Stimulated activated naive CD8-positive, alpha-beta T cell treated with anti-CD3 and anti-CD28 coated beads, Interleukin-15, amount 100 ng/mL, for 72 hours (primary cell): ENCODE measurements at places on chromosomes 2 and 18.

DNA sequence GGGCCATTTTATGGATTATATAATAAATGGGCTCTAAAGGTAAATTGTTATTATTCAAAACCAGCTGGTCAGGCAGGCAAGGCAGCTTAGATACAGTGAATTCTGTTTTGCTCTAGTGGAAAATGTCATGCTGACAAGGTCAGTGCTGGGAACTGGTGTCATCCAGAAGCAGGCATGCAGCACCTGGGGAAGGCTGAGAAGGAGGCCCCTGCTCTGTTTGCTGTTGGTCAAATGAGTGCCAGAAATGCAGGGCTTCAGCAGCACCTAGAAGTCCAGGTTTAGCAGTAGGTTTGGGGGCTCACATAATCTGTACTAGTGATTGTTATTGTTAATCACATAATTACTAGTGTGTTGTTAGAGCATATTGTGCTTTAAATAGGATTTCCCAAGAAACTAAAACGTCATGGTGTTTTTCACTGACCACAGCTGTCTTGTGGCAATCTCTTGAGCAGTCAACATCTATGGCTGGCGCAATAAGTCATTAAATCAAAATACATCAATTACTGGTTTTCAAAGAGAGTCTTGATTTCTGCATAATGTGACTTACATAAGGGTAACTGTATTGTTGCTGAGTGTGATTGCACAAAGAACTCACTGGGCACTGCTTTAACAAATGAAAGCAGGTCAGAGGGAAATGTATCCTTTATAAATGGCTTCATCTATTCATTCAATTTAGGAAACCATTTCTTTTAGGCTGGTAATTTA lies 99.1 kb downstream of the MYO3B start:
- no peak for DNase-seq

GRCh38 chr2:85159589-85159988 lies 26.4 kb downstream of the TCF7L1 start:
- DNase-seq, result no peak

GRCh38 chr18:71437511-71437910 lies 1106.6 kb downstream of the CBLN2 start:
- DNase-seq, result no peak

GRCh38 chr2:113791697-113792590 lies 35.5 kb upstream of the SLC35F5 start:
- peak; percentile 32 for DNase-seq

- DNase-seq, result no peak
Observed at GRCh38 chr2:47334356-47335136, 68.4 kb upstream of the MSH2 start.

DNA sequence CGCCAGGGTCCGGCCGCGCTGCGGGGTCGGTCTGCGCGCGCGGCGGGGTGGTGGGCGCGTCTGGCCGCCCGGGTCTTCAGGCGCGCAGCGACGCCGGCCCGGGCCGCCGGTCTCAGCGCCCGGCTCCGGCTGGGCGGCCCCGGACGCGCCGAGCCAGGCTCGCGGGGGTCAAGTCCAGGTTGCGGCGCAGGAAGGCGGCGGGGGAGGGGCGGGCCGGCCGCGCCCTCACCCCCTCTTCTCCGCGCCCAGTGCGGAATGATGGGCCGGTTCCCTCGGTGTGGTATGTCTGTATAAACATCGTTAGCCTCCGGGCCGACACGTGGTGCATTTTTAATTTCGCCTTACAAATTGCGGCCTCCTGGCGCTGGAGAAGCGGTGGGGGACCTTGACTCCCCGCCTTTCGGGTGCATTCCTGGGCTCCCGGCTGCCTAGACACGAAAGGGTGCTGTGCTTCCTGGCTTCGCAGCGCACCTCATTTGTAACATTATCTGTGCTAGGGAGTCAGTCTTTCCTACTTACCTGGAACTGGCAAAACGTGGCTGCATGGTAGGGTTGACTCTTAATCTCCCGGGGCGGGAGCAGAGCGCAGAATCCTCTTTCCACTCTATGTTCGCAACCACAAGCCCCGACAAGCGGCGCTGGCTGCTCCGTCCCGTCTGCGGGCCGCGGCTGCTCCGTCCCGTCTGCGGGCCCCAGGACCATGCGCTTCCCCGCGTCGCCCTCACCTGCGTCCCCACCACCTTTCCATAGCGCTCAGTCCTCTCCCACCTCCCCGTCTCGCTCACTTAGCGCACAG lies 69.0 kb downstream of the CTAGE1 start:
- no peak for DNase-seq

DNA sequence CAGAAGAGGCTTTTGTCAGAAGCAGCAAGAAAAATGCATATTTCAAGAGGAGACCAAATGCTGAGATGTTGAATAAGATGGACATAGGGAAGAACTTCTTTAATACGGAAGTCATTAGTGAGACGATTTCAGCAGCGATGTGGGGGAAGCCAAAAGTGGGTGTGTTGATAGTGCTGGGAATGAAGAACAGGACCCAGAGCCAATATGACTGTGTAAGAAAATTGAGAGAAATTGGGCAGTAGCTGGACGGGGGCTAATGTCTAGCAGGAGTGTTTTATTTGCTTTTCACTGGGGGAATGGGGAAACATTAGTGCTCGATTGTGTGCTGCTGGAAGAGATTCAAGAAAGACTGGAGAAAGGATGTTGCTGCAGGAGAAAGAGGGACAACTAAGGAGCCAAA lies 788.7 kb upstream of the KLHL29 start:
- DNase-seq, result no peak

DNA sequence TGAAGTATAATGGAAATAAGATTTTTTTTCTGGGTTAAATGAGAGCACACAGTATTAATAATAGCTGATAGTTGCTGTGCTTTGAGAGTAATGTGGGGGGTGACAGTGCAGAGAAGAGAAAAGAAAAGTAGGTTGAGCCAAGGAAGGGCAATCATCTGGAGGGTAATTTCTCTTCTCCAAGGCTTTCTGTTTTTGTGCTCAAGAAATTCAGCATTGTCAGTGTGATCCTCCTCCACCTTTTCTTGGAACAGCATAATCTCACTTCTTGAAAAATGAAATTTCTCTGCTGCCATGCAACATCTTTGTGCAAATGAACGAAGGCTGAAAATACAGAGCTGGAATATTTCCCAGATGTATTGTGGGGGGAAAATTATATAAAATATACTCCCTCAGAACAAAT lies 673.1 kb downstream of the LRRTM4 start:
- no peak for DNase-seq

- DNase-seq, result peak; percentile 74
Observed at GRCh38 chr18:76822506-76823160, at the start of gene ZNF236. ZNF236 (plus strand) TSS chr18:76822557; CDS start chr18:76822608, 51 bp downstream.

- DNase-seq, result no peak
Observed at GRCh38 chr18:29439398-29439797, 1262.5 kb upstream of the CDH2 start.

DNA sequence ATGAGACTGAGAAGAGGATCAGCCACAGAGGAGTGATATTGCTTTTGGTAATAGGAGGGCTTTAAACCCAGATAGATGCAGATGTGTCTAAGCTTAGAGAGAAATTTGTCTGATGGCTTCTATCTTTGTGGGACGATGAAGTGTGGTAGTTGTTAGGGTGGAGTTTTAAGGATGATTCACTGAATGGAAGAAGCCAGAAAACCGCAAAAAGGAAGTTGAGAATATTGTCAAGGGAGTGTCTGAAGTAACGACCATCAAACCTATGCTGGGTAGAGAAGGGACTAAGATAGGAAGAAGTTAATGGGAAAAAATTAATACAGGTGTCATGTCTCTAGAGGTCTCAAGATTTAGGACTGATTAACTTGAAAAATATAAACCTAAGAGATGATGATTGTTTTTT lies 195.6 kb upstream of the MC4R start:
- no peak for DNase-seq

DNA sequence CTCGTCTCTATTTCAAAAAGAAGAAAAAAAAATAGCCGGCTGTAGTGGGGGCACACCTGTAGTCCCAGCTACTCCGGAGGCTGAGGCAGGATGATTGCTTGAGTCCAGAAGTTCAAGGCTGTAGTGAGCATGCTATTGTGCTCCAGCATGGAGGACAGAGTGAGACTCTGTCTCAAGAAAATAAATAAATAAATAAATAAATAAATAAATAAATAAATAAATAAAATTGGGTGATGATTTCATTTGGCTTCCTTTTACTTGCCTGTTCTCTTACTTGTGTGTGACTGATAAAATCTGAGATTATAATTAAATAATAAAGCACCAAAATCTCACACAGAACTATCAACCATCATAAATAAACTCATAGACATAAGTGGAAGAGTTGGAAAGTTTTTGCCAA lies 657.8 kb downstream of the NRXN1 start:
- DNase-seq, result no peak

DNA sequence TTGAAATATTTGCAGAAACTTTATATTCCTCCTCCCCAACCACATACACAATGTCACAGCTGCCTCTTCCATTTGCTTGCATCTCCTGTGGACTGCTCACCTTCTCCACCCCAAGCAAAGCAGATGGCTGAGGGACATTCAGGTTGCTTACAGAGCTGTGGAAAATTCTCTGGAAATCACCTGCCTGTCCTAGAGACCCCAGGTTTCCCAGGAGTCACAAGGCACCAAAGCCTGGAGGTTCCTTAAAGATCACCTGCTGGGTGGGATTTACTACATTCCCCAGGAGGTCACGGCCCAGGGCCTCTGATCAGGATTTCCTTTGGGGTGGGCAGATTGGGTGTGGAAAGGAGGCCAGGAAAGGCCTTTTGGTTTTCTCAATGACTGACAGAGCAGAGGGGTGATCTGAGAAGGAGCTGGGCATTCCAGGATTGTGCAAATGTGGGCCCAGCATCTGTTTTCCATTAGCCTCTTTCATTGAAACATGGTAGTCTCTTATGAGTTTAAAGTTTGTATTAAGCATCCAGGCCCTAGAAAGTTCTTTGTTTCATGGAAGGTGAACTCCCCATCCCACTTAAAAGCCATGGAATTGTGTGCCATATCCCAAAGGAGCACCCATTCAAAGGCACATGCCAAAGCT lies 410.7 kb upstream of the TNP1 start:
- no peak for DNase-seq

- DNase-seq, result no peak
Observed at GRCh38 chr18:42798606-42799170, 316.8 kb downstream of the RIT2 start.

DNA sequence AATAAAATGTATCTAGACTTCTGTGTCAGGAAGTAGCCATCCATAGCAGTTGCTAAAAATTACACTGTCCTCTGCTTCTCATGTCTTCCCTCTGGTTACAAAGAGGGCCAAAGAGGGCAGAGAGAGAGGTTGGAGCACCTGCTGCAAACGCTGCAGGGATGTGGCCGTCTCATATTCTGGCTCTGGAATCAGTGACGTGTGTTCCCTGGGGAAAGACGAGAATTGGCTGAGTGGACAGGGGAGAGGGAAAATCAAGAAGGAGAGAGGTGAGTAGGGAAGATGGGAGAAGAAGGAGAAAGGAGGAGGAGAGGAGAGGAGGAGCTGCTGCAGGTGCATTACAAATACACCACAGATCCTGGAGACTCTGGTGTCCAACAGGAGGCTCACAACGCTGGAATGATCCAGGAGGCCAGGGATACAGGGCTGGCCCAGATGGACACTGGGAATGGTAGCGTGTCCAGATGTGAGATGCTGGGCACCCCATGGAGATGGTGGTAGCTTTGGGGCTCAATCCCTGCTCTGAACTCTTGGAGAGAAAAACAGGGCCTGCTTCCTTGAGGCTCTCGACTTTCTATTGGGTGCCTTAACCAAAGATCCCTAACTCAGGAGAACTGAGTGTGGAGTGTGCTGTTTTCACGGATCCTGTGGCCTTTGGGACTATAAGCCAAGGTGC lies 118.4 kb upstream of the PXDN start:
- DNase-seq, result no peak

DNA sequence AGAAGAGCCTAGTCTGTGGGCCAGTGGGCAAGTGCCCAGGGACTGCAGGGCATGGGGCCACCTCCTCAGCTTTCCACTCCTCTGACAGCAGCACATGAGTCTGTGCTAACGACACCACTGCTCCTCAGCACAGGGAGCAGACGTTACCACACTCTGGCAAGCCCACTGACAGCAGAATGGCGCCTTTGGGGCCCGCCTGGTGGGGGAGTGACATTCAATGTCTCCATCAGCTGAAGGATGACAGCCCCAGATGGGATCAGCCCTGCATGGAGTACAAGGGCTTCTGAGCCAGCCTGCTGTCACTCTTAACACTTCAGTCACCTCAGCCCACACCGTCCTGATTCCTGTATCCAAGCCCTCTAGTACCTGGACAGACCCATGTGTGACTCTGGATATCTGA lies 149.4 kb upstream of the SMAD2 start:
- no peak for DNase-seq

- no peak for DNase-seq
Observed at GRCh38 chr2:202822411-202822810, 49.2 kb downstream of the ICA1L start.
